ENCODE measurements at places on chromosomes 5 and 9.
A peak's percentile ranks its signal among the peaks of the same experiment; 100 is the strongest.

GRCh38 chr9:106032978-106033377, 338.6 kb downstream of the TMEM38B start:
- no peak for DNase-seq

DNA sequence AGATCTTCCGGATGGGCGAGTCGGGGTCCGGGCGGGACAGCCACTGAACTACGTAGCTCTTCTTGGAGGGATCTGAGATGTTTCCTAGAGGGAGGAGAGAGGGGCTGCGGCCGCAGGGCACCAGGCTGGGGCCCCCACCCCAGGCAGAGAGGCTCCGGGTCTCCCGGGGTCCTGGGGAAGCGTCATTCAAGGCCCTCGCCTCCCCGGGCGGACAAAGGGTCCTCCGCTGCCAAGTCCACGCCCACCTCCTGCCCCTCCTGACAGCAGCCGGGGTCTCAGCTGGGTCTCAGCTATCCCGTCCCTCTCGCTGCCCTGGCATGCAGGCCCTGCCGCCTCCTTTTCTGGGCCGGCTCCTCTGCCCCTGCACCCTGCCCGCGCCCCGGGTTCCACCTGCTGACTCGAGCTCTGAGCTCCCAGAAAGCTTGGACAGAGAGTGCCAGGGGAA, 61.5 kb downstream of the ZNF354C start:
- no peak for DNase-seq

DNA sequence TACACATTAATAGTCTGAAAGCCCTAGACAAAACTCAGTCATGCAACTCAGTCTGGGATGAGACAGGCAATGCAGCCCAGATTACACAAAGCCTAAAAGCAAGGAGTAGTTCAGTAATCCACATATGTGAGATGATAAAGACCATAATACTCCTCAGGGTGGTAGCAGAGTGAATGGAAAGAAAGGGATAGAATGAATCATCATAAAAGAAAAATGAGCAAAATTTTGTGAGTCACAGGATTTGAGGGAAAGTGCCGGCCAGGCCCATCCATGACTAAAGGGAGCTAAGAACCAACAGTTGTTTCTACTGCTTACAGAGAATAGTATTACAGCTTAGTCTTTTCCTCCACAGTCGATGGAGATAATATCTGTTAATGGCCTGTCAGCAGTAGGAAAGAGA, 90.0 kb upstream of the POU5F2 start:
- no peak for DNase-seq

- DNase-seq: peak; percentile 50
Observed at GRCh38 chr5:14665949-14666348, 1.4 kb downstream of the OTULIN start.

DNA sequence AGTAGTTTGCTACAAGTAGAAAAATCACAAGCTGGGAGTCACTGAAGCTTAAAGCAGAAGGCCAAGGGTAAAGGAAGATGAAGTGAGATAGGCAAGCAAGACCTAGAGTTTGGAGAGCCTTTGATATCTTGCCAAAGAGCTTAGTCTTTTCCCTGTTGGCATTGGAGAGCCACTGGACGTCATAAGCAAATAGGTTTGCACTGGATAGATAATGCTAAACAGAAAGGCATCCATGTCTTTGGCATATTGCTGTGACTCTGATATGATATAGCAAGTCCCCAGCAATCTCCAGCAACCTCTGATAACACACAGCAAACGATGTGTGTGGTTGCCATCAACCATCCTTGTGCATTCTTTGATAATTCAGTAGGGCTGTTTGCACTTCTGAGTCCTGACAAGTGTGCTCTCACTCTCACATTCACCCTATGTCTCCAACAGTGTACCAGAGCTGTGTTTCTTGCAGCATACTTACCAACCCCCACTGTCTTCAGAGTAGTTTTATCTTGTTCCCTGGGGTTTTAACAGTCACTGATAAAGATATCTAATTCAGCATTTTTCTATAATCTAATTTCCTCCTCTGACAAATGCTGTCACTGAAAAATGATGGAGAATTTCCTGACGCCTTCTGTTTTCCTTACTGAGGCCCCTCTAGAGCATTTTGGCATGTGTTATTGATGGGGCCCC, 16.9 kb upstream of the FREM1 start:
- no peak for DNase-seq

DNA sequence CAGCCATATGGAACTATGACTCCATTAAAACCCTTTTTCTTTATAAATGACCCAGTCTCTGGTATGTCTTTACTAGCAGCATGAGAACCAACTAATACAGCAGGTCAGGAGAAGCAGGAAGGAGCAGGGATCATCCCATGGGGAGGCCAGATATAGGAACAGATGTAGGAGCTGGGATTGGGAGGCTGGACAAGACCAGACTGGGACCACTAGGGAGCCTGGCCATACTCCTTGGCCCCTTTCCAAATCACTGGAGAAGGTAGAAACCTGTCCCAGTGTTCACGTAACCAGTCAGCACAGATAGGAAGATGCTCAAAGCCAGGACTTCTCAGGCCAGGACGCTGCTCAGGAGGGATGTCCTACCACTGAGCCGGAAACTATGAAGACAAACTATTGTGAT, 95.5 kb downstream of the LMX1B start:
- DNase-seq: no peak

DNA sequence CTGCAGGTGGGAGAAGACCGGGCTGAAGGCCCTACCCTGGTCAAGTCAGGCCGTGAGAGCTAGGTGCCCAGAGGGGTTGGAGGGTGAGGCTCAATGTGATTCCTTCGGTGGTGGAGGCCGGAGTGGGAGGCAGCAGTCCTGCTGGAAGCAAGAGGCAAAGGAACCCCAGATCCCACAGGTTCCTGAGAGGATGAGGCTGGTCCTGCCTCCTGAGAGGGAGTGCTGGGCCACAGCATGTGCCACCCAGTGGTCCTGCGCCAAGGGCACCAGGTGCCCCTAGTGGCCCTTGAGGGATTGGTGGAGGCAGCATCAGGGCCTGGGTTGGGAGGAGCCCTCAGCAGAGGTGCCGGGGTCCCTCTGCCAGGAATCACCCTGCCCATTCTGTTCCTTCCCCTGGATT, 59.1 kb downstream of the BARX1 start:
- DNase-seq: no peak

GRCh38 chr9:124272118-124272517, 14.4 kb downstream of the NEK6 start:
- DNase-seq: no peak

DNA sequence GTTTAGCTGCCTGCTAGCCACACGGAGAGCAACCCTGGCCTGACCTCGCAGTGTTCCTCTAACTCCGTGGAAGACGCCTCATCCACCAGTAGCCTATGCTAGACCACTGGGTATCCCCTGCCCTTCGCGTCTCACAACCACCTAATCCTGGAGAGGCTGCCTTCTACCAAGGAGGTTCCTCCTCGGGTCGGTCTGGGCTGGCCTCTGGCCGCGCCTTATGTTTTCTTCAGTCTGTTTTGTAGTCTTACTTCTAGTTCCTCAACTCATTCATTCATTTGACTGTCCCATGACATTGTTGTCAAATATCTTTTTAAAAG, 1.6 kb upstream of the TPM2 start:
- DNase-seq: no peak

GRCh38 chr9:128765499-128765898, 6.2 kb downstream of the ZER1 start:
- no peak for DNase-seq

DNA sequence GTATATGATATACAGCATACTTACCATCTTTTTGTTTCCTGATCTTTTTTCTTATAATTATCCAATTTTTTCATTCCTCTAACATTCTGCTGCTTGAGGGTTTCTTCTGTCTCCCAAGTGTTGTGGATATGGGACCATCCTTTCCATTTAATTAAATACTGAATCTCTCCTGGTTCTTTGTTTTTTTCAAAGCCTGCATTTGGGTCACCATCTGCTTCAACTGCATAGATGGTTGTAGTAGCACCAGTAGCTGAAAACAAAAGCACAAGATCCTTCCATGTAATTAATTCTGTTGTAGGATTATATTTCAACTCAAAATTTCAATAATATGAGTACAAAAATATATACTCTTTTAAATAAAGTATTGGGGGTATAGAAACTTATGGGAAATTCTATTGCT, 29.4 kb downstream of the CHD1 start:
- DNase-seq: no peak

GRCh38 chr5:38672059-38672788, 115.8 kb upstream of the LIFR start:
- no peak for DNase-seq

GRCh38 chr5:171226096-171226754, 82.8 kb upstream of the TLX3 start:
- DNase-seq: no peak

DNA sequence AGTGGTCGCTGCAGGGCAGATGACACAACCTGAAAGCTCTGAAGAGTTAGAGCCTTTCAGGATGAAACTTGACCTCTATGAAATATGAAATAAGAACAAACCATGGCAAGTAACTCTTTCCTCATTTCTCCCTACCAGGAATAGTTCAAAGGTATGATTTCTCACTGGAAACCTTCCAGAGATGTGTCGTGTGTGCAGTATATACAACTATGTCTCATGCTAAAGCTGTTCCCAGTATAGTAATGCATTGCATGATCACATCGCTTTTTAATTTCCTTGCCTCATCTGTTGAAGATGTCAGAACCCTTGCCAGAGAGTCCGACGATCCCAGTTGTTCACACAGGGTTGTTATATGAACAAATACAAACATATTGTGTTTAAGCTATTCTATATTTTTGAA, 45.8 kb upstream of the RGMB start:
- DNase-seq: no peak

DNA sequence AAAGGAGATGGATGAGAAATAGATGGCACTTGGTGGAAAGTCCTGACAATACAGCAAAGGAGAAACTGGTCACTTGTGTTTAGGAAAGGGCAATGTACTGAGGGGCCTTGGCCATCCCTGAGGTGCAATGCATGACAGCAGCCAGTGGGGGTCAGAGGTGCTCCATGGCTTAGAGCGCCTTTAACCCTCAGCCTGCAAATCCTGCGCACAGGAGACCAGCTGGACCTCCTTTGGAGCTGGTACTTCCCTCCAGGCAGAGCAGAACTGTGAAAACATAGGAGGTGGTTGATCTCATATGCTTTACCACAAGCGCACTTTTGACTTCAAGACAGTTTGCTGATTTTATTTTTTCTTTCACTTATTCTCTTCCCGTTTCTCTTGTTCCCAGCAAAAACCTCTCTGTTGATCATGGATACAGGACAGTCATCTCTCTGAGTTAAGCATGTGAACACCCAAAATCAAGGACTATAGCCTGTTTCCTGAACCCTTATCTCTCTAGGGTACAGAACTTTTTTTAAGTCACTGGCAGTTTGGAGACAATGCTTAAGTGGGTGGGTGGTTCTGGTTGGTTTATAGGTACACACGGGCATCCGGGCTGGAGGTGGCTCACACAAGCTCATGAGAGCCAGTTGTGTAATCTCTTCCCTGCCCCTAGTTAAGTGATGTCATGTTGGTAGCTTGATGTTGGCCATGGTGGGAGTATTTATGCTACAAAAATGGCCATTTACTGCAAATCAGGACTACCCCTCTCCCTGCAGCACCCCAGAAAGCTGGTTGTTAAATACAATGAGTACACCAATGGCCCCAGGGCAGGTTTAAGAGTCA, 37.6 kb upstream of the ANKRD55 start:
- peak; percentile 73 for DNase-seq

DNA sequence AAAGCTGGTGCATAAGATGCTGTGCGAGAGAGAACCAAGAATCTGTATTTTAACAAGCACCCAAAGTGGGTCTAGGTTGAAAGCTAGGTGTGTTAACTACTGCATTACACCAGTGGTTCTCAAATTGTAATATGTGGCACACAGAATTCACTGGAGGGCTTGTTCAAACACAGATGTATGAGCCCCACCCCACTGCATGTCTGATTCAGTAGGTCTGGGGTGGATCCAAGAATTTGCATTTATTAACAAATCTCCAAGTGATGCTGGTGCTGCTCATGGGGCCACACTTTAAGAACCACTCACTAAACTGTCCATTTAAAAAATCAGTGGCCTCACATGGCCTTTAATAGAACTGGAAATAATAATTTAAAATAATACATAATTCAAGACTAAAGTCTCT, 40.4 kb downstream of the LPAR1 start:
- no peak for DNase-seq

DNA sequence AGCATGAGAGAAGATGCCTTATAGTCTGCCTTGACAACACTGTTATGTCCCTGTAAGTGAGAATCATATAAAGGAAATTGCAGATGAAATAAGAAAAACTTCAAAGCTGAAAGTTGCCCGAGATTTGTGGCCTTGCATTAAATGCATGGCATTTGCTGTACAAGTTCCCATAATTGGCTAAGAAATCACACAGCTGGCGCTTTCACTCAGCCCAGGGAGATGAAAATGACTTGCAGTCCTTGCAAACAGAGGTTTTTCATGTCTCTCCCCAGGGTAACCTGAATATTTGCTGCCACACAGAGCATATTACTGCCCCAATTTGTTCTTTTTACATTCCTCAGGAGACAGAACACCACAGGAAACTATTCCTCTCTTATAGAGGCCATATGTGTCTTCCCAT, 174.8 kb downstream of the FAM114A2 start:
- DNase-seq: no peak

DNA sequence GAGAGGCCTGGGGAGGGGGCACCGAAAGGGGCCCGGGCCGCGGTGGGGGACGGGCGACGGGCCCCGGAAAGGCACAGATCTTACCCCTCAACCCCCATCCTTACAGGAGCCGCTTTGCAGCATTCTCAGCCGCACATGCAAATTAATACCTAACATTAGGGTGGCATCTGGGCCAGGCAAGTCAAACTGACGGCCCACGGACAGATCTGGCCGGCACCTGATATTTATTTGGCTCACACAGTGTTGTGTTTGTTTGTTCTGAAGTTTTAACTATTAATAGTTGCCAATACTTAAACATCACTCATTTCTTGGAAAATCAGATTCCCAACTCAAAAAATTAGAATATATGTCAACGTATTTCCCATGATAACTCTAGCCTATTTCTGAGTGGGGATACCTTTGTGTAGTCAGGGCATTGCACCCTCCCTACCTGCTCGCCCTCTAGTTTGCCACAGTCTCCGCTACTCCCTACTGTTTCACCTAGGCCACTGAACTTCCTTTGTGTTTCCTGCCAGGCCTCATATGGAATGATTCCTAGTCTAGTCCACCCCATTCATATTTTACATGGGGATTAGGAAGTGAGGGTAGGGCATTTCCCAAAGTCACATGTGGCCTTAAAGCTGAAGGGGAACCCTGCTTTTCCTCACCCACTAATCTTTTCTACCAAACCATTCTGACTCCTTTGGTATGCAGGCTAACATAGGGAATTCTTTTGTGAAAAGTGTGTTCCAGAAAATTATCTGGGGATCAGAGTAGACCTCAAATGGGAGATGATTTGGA, 71.9 kb upstream of the LARP1 start:
- no peak for DNase-seq
